ENCODE measurements at places on chromosomes 13 and 19.

DNA sequence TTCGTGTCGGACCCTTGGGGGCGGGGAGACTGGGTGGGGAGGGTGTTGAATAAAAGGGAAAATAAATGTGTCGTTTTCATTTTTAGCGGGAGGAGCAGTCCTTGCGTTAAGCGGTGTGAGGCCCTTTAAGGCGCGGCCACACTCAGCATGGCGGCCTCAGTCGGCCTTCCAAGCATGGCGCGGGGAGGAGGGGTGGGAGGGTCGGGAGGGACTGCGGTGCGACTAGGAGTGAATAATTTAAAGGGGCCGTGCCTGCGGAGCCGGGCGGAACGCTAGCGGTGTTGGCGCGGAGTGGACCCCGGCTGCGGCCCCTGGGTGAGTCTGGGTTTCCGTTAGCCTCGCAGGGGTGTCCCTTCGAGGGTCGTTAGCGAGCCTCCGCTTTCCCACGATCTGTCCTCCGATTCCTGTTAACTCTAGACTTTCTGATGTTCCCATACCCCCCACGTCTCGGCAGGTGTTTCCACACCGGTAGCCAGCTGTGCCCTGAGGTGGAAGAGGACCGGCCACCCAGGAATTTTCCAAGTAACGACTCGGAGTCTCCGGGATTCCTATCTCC lies 1.5 kb upstream of the PNPLA6 start:
- DNase-seq, result peak; percentile 91

- no peak for DNase-seq
Observed at GRCh38 chr13:28000567-28000966, 12.1 kb upstream of the URAD start.

DNA sequence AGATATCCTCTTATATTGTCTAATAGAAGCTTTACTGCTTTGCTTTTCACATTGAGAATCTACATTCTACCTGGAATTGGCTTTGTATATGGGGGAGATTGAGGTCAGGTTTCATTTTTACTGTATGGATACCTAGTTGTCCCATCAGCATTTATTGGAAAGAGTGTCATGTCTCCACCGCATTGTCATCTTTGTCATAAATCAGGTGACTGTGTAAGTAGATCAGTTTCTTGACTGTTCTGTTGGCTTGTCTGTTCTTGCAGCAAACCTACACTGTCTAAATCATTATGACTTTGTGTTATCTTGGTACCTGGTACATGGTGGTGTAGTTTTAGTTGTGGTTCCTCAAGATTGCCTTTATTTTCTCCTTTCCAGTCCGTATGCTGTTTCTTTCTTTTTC lies 5.8 kb downstream of the URI1 start:
- no peak for DNase-seq

GRCh38 chr19:17797424-17798201 lies 2.7 kb downstream of the B3GNT3 start:
- DNase-seq, result peak; percentile 95

DNA sequence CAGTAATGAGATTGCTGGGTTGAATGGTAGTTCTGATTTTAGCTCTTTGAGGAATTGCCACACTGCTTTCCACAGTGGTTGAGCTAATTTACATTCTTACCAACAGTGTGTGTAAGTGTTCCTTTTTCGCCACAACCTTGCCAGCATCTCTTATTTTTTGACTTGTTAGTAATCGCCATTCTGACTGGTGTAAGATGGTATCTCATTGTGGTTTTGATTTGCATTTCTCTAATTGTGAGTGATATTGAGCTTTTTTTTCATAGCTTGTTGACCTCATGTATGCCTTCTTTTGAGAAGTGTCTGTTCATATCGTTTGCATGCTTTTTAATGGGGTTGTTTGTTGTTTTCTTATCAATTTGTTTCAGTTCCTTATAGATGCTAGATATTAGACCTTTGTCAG lies 245.0 kb downstream of the MTUS2 start:
- no peak for DNase-seq

DNA sequence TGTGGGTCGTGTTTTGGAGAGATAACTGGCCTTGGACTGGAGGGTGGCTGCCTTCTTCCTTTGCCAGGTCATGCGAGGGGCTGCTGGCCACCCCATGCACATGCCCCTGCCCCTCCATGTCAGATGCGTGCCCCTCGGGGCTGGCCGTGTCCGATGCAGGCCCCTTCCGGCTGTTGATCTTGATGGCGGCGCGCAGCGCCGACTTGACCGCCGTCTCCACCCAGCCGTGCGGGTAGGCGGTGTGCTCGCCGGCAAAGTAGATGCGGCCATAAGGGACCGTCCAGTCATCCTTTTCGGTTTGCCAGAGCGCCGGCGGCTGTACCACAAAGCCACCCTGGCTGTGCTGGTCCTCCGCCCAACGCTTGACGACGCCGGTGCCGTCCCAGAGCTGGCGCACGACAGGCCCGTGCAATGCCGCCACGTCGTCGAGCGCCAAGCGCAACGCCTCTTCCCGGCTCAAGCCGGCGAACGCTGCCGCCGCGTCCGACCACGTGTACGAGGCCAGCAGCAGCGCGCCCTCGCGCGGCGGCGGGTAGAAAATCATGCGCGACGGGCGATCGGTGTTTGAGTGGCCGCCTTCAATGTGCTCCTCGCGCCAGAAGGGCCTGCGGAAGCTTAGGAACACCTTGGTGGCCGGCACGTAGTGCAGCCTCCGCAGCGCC lies 6.9 kb downstream of the IL4I1 start:
- peak; percentile 78 for DNase-seq

DNA sequence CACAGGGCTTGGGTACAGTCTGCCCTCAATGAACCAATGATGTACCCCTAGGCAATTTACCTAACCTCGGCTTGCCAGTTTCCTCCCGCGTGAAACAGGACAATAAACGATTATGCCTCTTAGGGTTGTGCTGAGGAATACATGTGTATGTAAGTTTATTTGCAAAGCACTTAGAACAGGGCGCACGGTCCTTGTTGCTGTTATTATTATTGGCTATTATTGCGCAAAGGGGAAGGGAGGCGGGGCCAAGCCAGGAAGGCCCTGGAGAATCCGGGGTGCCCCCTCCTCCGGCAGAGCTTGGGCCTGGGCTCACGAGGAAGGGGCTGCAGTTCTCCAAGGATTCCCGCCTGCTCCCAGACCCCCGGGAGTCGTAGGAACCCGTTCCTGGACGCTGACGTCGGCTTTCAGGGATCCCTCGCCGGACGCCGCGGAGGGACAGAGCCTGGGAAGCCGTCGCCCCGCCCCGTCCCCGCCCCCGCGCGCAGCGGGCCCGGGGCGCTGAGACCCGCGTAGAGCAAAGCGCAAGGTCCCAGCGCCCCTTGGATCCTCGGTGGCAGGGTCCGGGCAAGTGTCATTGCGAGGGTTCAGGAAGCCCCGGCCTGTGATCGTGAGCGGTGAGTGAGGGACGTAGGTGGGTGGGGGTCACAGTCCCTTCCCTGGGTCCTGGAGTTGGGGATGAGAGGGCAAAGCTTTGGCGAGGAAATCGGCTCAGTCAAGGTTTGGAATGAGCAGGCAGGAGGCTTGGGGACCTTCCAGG lies at the start of gene TMEM91:
TMEM91 (plus strand) TSS at position 293 of the 757 bp plus-strand sequence. CDS start 1,777 bp downstream, outside the sequence.
- peak; percentile 53 for DNase-seq

- DNase-seq, result no peak
Observed at GRCh38 chr13:87837946-87838345, 166.8 kb downstream of the SLITRK5 start.

GRCh38 chr13:45333977-45334922 lies 6.7 kb downstream of the TPT1 start:
- no peak for DNase-seq

DNA sequence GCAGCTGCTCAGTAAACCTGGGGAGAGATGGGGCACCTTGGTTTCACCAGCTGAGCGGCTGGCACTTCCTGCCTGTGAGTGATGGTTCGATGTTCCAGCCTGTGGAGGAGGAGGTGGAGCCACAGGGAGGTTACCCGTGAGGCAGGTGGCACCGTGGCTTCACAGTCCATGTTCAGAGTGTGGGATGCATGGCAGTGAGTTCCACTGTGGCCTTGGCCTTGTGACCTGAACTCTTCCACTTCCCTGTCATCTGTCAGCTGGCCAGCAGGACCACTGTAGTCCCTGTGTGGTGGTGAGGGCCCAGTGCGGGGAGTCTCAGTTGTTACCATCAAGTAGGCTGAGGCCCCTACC lies 16.9 kb downstream of the SMARCA4 start:
- no peak for DNase-seq

GRCh38 chr19:15776264-15776663 lies 11.2 kb upstream of the OR10H5 start:
- no peak for DNase-seq

DNA sequence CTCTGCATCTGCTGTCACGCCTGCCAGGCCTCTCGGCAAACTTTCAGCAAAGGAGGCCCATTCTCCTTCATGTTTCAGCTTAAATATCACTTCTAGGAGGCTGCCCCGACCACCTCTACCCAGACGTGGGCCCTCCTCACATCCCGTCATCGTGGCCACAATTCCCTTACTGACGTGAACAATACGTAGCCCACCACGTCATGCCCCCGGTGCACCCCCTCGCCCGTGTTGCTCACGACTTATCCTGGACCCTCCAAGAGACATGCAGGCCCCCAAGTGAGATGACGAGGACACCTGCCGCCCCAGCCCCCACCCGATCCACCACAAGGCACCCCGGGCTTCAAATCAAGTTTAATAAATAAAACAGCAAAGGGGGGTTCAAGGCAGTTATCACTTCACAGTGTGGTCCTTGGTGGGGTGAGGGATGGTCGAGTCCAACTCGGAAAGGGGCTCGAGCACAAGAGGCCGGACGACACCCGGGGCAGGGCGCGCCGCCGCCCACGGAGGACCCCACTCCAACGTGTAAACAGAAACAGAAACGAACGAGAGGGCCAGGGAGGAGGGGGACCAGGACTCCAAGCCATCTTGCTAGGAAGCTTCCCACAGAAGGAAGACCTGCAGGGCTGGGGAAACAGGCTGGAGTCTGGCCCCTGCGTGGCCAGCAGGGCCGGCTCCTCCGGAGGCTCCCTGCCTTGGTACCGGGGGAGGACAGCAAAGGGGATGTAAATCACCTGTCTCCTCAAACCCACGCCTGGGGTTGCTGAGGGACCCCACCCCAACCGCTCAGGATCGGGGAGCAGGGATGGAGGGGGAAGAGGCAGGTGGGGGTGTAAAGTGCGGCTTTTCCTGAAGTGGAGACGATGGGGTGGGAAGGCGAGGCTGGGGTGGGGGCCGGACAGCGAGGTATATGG lies 14.3 kb upstream of the PLPP2 start:
- DNase-seq, result no peak

GRCh38 chr19:40400559-40400958 lies 10.6 kb upstream of the HIPK4 start:
- DNase-seq, result no peak

DNA sequence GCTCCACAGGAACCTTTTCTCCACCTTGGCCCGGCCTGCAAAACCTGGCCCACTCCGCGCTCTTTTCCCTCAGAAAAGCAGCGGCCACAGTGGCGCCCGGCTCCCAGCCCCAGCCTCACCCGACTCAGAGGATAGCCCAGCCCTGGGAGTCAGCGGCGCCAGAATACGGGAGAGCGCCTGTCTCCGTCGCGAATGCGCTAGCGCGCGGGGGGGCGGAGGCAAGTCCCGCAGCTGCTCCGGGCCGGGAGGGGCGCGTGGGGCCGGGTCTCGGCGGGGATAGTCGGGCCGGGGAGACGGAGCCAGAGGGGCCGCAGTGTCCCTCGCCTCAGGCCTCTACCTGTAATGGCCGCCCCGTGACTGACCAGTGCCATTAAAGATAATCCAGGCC lies at the start of gene ZFP30:
ZFP30 (minus strand) TSS at position 165 of the 388 bp plus-strand sequence. CDS start 7,643 bp downstream, outside the sequence.
- DNase-seq, result peak; percentile 86

DNA sequence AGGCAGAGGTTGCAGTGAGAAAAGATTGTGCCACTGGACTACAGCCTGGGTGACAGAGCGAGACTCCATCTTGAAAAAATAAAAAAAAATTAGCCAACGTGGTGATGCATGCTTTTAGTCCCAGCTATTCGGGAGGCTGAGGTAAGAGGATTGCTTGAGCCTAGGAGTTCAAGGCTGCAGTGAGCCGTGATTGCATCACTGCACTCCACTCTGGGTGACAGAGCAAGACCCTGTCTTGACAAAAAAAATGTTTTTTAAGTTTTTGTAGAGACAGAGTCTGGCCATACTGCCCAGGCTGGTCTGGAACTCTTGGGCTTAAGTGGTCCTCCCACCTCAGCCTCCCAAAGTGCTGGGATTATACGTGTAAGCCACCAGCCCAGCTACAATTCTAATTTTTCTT lies 22.4 kb upstream of the LSM14A start:
- DNase-seq, result no peak
